ENCODE measurements at places on chromosomes 16 and 17.
A peak's percentile ranks its signal among the peaks of the same experiment; 100 is the strongest.

DNA sequence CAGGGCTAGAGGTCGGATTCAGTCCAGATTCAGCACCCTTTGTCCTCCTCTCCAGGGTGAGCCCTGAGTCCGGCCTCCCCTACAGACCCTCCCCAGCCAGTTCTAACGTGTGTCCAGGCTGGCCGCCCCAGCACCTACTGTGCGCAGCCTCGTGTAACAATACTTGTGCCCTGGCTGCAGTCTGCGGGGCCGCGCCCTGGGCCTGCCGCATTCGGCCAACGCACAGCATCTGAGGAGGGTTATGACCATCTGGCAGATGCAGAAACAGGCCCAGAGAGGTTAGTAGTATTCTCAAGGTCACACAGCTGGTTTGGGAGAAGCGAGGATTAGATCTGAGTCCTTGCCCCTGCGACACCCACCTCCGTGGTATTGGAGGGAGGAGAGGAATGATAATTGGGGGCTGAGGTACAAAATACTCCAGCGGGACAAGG lies 968 bp downstream of the RIPOR1 start:
- no peak for DNase-seq

DNA sequence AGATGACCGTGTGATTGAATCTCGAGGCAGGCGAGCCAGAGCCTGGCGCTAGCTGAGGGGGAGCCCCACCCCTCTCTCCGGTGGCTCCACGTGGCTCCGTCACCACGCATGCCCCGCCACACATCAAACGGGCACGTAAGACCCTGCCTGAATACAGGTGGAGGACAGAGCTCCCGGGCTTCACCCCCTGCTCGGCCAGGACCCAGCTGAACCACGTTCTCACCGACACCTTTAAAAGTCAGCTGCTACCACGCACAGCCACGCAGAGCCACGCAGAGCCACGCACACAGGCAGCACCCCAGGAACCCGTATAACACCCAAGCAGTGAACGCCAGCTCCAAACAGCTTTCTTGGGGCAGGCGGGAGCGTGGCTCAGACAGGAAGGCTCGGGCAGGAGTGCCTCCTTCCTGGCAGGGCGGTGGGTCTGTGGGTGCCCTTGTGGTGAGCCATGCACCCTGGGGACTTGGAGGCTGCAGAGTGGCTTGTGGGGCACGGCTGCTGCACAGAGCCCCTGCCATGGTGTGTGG lies 4.4 kb downstream of the TMEM204 start:
- no peak for DNase-seq

- no peak for DNase-seq
Observed at GRCh38 chr17:15490634-15491261, 23.3 kb upstream of the CDRT4 start.

- no peak for DNase-seq
Observed at GRCh38 chr17:48997103-48997826, at the start of gene IGF2BP1. Gene IGF2BP1 (plus strand): TSS chr17:48997385. CDS start chr17:48997746, 361 bp downstream.

DNA sequence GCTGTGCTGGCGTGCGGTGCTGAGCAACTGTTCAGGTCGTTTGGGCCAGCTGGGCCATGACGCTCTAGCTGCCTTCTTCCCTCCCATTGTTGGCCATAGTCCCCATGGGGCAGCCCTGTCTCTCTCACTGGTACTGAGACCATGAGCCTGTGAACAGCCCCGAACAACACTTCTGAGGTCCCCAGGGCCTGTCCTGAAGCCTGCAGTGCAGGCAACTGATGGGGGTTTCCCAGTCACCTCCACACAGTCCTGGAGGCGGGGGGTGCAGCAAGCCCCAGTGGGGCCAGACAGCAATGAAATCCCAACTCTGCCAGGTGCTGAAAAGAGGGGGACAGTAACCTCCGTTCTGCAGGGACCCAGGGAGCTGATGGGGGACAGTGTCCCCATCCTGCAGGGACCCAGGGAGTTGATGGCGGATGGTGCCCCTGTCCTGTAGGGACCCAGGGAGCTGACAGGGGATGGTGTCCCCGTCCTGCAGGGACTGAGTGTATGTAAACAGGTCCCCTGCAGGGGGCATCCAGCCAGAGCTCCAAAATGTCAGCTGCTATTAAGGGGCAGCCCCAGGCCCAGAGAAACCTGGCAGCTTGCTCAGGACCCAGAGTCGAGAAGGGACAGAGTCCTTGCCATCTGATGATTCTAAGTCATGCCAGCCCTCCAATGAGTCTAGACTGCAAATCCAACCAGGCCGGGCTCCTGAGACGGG lies 30.4 kb downstream of the ENGASE start:
- DNase-seq = no peak

- DNase-seq = no peak
Observed at GRCh38 chr17:4913994-4914393, 11.1 kb upstream of the CHRNE start.

- no peak for DNase-seq
Observed at GRCh38 chr17:81573794-81574642, 21.9 kb upstream of the FAAP100 start.

- DNase-seq = no peak
Observed at GRCh38 chr17:40209404-40210093, 9.6 kb upstream of the WIPF2 start.

GRCh38 chr16:56262148-56262547 lies 70.9 kb downstream of the GNAO1 start:
- peak; percentile 12 for DNase-seq

DNA sequence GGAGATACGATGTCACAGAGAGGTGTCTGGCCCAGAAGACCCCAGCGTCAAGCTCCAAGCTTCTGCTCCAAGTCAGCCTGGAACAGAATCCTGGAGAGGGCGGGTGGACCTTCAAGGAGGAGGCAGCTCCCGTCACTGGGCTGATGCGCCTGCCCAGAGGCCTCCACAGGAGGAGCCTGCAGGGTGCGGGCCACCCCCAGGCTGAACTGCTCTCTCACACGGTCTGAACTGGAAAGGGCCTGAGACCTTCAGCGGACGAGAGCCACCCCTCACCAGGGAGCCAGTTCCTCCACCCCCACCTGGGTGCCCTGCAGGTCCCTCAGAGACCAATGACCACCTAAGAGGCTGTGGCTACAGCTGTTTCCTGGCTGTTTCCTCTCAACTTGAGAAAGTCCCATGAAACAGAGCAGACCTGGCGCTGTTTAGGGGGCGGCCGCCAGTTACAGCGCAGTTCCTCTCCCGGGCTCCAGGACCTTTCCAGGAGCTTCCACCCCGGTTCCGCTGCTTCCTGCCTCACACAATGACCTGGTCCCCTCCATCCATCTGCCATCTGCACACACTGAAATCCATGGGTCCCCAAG lies 36.0 kb upstream of the KLHDC4 start:
- no peak for DNase-seq

DNA sequence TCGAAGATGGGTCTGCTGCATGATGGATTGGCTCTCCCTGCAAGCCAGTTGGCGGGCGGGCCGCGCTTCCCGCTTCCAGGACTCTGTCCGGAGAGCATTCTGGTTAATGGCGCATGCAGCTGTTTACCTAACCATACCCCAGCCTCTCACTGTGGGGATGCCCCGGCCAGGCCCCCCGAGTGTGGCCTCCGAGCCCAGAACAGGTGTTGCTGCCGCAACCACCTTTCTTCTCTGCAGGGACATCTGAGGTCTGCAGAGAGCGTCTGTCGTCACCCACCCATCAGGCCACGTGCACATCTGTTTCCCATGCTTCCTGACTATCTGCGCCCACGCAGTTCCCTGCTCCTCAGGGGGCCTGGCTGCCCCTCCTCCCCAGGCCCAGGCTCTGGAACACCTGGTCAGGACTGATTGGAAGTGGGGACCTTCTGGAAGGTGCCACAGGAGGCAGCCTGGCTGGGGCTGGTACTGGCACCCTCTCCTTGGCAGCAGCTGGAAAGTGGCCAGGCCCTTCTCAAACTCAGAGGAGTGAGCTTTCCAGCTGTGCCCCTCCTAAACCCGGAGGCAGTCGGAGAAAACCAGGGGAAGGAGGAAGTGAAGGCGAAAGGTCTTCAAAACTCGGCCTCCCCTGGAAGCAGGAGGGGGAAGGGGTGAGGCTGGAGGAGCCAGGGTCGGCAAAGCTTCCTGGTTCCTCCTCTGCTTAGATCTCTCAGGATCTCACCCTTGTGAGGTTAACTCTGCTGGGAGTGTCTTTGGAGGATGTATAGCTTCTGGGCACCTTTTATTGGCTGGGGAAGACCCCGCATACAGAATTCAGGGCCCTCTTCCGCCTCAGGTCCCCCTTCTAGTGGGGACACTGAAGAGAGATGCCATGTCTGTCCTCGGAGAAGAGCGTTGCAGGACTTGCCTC lies 64.5 kb upstream of the CIBAR2 start:
- no peak for DNase-seq

GRCh38 chr17:50672831-50673551 lies 34.7 kb downstream of the ANKRD40 start:
- no peak for DNase-seq

DNA sequence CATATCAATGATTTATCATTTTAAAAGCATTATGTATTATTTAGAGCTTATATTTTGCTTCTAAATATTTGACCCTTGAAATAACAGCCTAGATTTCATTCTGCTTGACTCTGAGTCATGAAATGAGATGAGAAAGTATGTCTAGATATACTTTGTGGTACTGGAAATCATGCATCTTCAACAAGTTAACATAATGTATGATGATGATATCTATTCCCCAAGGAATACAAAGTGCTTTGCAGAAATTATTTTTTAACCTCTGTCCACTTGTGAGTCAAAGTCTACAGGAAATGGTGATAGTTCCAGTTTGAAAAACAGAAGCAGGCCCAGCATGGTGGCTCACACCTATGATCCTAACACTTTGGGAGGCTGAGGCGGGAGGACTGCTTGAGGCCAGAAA lies 36.1 kb downstream of the GOSR1 start:
- no peak for DNase-seq

DNA sequence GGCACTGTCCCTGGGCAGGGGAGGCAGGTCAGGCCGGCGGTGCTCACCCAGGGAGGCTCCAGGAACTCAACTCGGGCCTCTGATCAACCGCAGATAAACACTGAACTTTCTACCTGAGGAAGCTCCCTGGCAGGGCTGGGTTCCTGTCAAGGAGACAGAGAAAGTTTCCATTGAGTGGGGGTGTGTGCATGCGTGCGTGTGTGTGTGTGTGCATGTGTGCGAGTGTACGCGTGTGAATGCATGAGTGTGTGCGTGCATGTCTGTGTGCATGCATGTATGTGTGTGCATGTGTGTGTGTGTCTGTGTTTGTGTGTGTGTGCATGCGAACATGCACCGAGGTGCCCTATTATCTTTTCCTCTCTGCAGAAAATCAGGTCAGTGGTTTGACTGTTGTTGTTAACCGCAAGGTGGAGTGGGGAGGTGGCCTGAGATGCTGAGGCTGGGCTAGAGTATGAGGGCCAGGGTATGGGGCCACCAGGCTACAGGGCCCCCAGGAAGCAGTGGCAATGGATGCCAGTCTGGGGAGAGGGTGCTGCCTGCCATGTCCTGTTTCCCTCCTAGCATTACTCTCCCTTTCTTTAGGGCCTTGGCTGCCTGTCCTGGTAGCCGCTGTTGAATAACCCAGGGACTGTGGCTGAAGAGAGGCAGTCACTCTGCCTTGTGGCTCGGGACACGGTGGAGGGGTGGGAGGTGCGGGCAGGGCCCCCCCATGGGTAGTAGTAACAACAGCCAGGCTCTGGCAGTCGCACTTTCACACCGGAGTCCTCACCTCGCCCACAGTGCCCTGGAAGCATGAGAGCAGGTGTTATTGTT lies 24.0 kb downstream of the CCR7 start:
- no peak for DNase-seq

DNA sequence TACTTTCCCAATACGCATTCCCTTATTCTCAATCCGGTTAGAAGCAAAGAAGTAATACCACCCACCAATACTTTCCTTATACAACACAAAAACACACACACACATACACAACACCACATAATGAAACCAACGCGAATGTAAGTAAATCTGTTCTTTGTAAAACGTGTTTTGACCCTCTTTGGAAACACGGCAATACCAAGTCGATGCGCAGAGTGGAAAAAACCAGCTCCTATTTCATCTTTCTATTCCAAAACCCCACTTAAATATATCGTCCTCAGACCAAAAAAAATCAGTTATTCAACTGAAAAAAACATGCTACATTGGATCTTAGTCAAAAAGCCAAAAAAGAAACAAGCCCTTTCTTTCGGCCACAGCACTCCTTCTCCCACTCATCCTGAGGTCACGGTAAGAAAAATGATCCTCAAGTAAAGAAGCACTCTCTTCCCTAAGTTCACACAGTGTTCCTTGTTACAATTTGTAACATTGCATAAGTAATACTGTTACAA lies 31.0 kb upstream of the ARL4D start:
- no peak for DNase-seq

DNA sequence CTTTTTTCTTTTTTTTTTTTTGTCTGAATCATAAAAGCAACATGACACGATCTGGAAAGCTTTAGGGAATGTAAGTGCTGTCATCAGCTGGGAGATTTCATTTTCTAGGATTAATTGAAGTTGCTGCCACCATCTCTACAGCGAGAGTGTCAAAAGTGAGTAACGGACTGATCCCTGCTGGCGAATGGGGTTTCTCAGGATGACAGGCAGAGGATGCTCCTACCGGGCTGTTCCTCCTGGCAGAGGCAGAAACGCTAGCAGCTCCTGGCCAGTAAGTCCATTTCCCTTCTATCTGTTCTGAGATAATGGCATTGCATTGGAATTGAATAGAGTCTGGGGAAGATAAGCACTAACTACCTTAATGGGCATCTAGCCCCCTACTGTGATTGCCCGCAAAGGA lies 80.5 kb upstream of the KIFC3 start:
- no peak for DNase-seq

DNA sequence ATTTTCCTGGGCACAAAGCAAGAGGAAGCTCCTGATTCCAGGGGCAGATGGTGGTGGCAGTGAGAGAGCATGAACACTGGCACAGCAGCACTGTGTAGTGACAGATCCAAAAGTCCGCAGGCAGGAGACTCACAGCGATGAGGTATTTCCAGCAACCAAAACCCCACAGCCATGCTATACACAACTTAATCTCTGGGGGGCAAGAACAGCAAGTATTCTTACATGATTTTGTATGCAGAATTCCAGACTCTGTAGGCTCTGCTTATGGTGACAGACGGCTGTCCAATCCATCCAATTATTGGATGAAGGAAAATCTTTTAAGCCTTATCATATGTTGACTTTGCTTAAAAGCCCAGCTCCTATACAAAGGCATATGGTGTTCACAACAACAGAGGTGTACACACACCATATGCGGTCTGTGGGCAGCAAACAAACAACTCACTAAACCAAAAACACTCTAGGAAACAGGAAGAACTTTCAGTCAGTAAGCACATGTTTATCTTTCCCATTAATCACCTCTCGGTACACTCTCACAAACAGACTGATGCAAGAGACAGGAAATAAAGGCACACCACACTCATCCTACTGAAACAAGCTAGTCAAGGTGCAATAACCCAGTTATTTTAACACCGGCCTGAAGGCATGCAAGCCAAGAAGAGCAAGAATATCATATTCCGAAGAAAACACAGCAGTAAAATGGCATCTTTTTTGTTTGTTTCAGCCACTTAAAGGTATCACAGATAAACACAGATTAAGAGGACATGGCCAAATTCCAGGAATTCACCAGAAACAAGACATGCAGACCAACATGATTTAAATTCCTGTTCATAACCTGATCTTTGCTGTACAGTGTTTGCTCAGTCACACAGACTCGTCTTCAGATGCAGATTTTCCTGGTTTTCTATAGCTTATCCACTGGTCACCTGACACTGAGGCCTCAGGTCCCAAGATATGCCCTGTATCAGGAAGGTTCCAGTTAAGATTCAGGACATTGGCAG lies 47.8 kb downstream of the ERN1 start:
- DNase-seq = no peak
